ENCODE measurements at places on chromosomes 1 and 21.

DNA sequence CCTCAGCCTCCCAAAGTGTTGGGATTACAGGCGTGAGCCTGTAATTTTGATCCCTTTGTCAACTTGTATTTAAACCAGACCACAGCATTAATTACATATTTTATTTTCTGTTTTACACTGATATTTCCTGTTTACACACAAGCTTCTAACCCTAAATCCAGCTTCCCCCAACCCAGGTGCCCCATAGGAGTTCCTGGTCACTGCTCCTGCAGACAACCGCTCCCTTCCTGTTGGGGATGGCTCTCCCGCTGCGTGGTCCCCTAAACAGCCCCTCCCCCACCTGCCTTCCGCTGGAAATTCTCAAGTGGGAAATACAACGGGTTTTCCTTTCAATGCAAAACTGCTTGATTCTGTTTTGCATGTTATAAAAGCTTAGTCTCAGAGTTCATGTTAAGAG, 3.7 kb downstream of the CSTB start:
- no peak for DNase-seq

DNA sequence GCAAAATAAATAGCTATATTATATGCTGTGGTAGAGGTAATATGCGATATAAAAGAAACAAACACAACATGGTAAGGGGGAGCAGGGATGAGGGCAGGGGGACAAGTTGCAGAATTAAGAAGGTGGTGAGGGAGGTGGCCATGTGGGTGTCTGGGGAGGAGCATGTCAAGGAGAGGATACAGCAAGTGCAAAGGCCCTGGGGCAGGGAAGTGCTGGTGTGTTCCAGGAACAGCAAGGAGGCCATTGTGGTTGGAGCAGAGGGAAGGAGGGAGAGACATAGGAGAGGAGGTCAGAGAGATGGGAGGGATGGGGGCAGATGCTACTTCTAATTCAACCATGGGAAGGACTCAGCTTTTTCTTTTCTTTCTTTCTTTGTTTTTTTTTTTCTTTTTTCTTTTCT, 161.2 kb upstream of the IGSF21 start:
- DNase-seq: no peak

DNA sequence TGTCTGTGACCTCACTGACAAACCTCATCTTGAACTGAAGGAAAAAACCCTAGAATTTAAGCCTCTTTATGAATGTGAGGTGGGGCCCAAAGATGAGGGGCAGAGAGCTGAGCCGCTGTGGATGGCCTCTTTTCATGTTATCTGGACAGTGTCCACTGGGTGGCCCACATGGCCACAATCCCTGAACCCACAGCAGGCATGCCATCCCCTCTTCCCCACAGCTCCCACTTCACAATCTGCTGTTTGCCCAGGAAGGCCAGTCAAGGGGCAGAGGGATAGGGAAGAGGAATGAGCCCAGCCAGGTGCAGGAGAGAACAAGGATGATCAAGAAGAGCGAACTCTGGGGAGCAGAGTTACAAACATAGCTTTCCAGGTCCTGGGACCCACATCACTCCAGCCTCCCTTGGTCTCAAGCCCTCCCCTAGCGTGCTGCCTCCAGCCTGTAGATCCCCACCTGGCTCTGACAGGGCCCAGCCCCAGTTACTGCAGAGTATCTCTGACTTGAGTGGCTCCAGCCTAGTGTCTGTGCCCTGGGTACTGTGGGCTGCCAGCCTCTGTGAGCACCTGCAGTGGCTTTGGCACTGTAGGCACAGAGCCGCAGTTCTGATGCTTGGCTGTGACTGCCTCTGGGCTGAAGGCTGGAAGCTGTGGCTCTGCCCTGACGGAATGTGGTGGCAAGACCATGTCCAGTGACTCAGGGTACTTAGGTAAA, 1.9 kb upstream of the SLFNL1 start:
- DNase-seq: no peak

DNA sequence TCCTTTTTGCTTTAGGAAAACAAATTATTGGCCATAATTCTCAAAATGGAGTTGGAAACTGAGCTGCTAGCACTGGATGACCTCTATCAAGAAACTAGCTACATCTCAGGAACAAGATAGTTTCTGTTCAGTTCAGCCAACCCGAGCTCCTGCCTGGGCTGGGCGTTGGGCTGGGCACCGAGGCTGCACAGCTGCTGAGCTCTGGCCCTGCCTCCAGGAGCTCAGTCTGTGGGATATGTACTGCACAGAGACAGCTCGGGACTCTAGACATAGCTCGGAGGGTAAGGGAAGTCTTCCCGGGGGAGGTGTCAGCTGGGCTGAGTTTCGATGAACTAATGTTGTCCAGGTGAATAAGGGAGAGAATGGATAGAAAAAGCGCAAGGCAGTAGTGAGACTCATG, 24.5 kb upstream of the SLC1A7 start:
- no peak for DNase-seq
